Heart right ventricle (tissue), 16 donors: ENCODE measurements at places on chromosomes 11 and 22. TPM values are rescaled to one million over a fixed set of nuclear protein-coding genes. Genes with fewer than 3 reads are reported as not detected.
A peak's percentile ranks its signal among the peaks of the same experiment; 100 is the strongest.

DNA sequence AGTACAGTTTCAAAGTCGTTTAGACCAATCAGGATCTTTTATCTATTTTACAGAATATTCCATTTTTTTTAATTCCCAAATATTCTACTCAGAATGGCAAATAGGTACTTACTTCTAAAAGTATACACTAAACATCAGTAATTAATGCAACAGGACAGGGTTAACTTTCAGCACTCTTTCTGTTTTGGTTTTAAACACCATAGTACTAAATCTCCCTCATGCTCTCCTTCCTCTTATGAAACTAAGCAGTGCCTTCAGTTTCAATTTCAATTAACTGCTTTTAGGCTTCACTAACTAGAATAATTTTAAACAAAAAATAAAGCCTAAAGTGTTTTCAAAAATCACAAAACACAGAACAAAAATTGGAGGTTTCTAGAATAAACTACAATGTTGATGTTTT is 57.9 kb downstream of the NOX4 start:
- no peak for DNase-seq

- no peak for DNase-seq
These were observed 365.3 kb downstream of the CTTN start for GRCh38 chr11:70763606-70764005.

- no peak for DNase-seq
These were observed 7.4 kb upstream of the PELI3 start for GRCh38 chr11:66459138-66459778.

- DNase-seq = peak; percentile 69
These were observed 74.9 kb upstream of the HORMAD2 start for GRCh38 chr22:30005213-30005857.

MOV10L1 gene
- total RNA-seq = not detected

- DNase-seq = no peak
These were observed 2.6 kb downstream of the NPTXR start for GRCh38 chr22:38841211-38841610.

GRCh38 chr11:27184458-27185312 is 144.1 kb downstream of the BBOX1 start:
- DNase-seq = no peak
